ENCODE measurements at places on chromosomes 6 and 20.

GRCh38 chr6:132060591-132060990 is 109.4 kb upstream of the CCN2 start:
- no peak for DNase-seq

- peak; percentile 75 for DNase-seq
Observed at GRCh38 chr20:17916433-17916891, 52.1 kb downstream of the SNX5 start.

DNA sequence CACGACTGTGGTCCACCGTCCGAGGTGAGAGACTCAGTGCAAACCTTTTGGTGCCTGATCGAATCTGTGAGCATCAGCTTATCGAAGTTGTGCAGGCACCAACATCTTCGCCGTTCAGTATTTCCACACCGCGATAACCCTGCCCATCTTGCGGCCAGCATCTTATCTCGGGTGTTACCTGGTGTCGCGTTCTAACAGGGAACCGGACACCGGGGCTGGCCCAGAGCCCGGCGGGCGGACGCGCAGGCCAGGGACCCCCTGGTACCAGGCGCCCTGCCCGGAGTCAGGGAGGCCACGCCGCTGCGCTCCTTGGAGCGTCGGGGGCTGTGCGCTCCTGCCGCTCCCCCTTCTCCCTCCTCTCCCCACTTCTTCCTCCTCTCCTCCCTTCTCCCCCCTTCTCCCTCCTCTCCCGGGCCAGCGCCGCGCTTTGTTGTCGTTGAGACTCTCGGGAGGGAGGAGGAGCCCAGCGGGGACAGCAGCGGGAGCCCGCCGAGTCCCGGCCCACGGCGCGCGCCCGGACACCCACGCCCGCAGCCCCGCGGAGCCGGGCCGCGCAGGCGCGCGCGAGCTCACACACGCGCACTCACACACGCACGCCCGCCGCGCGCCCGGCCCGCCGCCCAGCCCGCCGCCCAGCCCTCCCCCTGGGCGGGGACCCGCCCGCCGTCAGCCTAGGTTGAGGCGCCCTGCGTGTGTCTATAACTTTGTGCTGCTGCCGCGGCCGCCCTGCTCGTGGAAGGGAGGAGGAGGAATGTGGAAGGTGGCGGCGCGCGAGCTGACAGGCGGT is 1.4 kb upstream of the FOXO3 start:
- peak; percentile 86 for DNase-seq

DNA sequence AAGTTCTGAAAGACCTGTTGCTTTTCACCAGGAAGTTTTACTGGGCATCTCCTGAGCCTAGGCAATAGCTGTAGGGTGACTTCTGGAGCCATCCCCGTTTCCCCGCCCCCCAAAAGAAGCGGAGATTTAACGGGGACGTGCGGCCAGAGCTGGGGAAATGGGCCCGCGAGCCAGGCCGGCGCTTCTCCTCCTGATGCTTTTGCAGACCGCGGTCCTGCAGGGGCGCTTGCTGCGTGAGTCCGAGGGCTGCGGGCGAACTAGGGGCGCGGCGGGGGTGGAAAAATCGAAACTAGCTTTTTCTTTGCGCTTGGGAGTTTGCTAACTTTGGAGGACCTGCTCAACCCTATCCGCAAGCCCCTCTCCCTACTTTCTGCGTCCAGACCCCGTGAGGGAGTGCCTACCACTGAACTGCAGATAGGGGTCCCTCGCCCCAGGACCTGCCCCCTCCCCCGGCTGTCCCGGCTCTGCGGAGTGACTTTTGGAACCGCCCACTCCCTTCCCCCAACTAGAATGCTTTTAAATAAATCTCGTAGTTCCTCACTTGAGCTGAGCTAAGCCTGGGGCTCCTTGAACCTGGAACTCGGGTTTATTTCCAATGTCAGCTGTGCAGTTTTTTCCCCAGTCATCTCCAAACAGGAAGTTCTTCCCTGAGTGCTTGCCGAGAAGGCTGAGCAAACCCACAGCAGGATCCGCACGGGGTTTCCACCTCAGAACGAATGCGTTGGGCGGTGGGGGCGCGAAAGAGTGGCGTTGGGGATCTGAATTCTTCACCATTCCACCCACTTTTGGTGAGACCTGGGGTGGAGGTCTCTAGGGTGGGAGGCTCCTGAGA is at the start of gene HFE:
Gene HFE, plus strand, starts transcription at position 146 of the 832 bp plus-strand sequence. Its CDS starts 12 bp downstream, at position 158.
- DNase-seq, result no peak

GRCh38 chr20:45445805-45446562 is 23.6 kb upstream of the WFDC2 start:
- no peak for DNase-seq

DNA sequence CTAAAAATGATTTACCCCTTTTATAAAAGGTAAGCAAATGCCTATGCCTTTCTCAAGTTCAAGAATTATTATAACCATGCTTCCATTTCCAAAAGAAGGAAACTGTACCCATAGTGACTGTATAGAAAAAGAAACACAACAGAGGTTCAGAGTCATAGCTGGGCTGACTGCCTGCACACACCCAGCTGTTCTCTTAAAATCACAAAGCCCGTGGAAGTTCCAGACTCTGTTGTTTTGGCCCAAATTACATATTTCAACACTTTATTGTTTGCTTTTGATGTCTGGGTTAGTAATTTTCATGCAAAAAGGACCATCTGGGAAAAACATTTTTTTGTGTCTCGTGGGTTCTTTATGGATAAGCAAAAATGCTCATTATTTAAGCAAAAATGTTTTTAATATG is 99.2 kb downstream of the LCA5 start:
- no peak for DNase-seq

- DNase-seq, result no peak
Observed at GRCh38 chr20:38392356-38392755, 42.8 kb downstream of the SNHG17 start.

DNA sequence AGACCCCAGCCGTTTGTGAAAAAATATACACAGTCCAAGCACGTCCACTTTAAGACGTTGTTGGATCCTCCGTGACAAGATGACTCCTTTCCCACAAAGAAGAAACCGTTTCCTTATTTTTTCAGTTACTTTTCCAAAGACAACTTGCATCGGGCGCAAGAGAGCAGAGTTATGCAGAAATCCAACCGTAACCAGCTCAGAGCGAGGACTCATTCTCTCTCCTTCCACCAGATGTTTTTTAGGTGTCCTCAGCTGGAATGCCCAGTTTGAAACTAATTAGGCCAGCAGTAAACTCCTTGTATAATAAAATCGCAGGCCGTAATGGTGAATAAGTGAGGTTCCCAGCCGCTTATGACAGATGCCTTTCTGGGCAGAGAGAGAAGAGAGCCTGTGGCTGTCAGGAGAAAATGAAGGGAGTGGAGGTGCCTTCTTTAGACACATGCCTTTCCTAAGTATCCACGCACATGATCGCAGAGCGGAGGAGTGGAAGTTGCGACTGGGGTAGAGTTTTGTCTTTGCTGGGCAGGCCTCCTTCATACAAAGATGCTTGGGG is 2.8 kb downstream of the EYA2 start:
- DNase-seq, result no peak

DNA sequence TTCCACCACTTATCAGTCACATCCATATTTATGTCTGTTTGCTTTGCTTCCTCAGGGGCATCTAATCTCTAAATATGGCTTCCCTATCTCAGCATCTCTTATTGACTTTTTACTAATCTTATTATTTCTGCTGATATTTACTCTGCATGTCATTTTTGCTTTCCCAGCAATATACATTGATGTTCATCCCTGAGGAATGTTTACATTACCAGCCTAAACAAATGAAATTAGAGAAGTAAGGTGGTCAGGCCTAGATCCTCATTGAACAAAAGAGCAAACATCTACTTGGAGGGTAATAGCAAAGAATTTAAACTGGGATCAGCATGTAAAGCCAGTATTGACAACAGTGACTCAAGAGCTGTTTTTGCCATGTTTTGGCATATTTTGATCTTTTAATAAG is 546.4 kb downstream of the MMUT start:
- no peak for DNase-seq

GRCh38 chr6:4017058-4017739 is 61.7 kb downstream of the FAM217A start:
- no peak for DNase-seq

- no peak for DNase-seq
Observed at GRCh38 chr6:128164254-128164653, 263.4 kb upstream of the THEMIS start.

DNA sequence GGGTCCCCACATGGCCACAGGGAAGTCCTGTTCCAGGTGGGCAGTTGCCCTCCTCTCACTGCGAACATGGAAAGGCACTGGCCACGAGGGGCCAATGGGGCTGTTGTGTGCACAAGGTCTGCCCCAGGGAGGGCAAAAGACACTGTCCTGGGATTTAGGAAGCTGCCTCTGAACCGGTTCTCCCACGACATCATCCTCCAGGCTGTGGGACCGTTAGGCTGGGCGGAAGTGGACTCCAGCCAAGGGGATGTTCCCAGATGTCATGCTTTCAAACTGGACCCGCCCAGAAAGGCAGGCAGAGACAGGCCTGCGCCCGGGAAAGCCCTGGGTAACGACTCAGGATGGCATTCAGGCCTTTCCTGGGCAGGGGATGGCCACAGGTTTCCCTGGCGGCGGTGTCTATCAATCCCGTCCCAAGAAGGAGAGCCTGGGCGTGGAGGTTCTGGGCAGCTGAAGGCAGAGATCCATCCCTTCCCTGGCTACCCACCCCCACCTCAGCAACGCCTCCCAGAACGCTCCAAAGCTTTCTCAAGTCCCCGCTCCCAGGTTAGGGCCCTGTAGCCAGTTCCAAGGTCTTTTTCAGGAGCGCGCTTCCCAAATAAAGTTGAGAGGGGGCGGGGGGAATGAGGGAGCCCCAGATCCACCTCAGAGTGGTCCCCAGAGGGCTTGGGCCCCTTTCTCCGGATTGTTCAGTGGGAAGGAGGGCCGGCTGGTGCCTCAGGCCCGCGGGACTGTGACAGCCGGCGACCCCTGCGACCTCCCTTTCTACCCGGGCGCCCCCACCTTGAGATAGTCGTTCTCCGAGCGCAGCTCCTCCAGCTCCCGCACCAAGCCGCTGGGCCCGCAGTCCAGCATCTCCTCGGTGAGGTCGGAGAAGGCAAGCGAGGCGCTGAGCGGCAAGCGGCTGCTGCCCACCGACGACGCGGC is 13.8 kb upstream of the TLDC2 start:
- peak; percentile 80 for DNase-seq

- no peak for DNase-seq
Observed at GRCh38 chr6:167275001-167275400, 16.1 kb upstream of the UNC93A start.

DNA sequence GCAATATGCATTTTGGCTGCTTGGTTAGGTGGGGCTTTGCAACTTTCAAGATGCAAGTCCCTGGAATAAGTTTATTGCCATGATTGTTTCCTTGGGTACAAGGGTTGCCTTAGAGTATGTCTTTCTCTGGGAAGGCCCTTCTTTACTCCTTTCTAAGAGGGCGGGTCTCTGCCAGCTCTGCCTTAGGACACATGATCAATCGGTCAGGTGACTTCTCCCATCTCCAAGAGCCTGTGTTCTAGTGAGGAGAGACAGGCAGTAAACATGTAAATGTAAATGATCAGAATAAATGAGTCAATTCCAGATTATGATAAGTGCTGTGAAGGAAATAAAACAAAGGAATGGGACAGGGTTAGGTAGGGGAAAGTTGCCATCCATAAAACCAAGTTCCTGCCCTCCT is 43.2 kb upstream of the BCAS1 start:
- no peak for DNase-seq

GRCh38 chr6:132300323-132300949 is 100.8 kb downstream of the MOXD1 start:
- DNase-seq, result no peak

DNA sequence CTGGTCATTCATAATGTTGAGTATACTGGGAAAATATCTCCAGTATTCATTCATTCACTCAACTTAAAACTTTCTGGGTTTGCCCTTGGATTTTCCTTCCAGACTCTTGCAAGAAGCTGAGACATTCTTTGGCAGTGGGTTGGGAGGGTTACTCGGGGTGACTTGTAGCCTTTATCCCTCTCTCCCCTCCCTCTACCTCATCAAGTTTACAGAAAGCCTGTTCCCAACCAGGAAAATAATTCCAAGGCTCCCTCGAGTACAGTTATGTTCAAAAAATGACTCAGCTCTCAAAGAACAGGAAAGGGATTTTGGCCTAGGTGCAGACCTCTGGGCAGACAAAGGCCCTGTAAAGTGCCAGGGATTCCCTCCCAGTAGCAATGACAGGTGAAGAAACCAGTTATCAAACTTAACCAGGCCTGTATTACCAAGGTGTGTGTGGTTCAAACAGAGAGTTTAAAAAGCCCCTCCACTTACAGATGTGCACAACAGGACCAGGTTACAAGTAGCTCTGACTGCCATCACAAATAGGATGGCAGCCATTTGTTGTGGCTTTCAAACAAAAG is 22.2 kb downstream of the FKBP1A start:
- no peak for DNase-seq

DNA sequence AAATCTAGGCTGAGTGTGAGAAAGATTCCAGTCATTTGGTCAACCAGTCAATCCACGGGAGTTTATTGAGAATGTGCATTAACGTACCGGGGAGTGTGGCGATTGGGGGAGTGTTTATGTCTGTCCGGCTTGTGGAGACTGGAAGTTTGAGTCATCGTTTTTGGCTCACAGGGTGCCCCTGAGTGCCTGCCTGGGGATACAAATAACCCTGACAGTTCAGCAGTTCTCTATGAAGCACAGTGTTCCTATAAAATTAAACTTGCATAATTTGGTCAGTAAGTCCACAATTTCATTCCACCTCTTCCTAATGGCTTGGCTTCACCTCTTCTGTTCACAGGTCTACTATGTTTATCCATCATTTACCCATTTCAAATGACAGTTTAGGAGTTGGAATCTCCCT is 72.6 kb upstream of the PLEKHG1 start:
- DNase-seq, result no peak

GRCh38 chr6:156617941-156618340 is 159.2 kb upstream of the ARID1B start:
- DNase-seq, result no peak

DNA sequence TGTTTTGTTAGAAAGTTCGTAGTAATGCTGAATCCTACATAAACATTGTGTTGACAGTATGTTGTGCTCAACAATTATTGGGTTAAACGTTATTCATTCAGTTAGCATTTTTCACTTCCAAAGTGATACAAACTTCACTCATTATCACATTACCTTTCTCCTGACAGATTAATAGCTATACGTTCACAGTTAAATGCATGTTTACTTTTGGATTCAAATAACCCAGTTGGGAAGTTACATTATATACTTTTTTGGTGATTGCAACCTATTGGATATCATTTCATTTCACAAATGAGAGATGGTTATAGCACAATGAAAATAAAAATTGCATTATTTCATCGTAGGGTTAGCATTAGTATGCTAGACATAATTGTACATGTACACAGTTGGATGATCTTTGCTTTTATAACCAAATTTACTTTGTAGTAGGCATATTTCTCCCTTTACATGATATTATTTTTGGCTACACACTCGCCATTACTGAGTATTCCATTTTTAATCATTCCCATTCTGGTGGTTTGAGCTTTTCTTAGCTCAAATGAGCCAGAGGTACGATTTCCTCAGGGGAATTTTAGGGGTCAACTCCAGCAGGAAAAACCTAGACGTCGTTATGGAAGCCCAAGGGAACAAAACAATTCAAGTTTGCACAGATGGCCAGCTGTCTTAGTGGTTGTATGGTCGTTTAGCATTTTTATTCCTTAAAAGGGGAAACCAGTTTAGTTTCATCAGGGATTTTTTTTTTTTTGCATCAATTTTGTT is 2.1 kb upstream of the HIVEP1 start:
- DNase-seq, result peak; percentile 37
